ENCODE measurements at places on chromosomes 3 and 15. TPM values are rescaled to one million over a fixed set of nuclear protein-coding genes. Genes with fewer than 3 reads are reported as not detected.

The PCOLCE2 gene
- 2.6 TPM for total RNA-seq

The HCN4 gene
- 0.28 TPM for total RNA-seq

The CTXND1 gene
- 0.42 TPM for total RNA-seq

The LOXL1 gene
- 2.0 TPM for total RNA-seq

The AGBL1 gene
- 0.22 TPM for total RNA-seq

The CYP1A2 gene
- not detected for total RNA-seq

The TEX9 gene
- total RNA-seq, result 7.6 TPM

The TMEM158 gene
- total RNA-seq, result 10.0 TPM

The CORO2B gene
- total RNA-seq, result 0.67 TPM

The FANCD2OS gene
- total RNA-seq, result not detected

The CD276 gene
- total RNA-seq, result 41.6 TPM

The SHF gene
- 8.3 TPM for total RNA-seq

The OIP5 gene
- total RNA-seq, result 4.5 TPM

The TMEM44 gene
- 46.1 TPM for total RNA-seq

The PLEKHO2 gene
- 4.6 TPM for total RNA-seq

The LARP6 gene
- total RNA-seq, result 1.5 TPM

The GRM2 gene
- not detected for total RNA-seq

The NANOGP8 gene
- 0.34 TPM for total RNA-seq

The PIGZ gene
- 129 TPM for total RNA-seq

The LRRC57 gene
- 27.4 TPM for total RNA-seq

The C3orf20 gene
- total RNA-seq, result 0.21 TPM

The CPEB1 gene
- 0.58 TPM for total RNA-seq

The ZNF774 gene
- 21.2 TPM for total RNA-seq

The CP gene
- total RNA-seq, result 6.1 TPM

The CCRL2 gene
- total RNA-seq, result 19.4 TPM

The ZNF80 gene
- not detected for total RNA-seq

The CCR2 gene
- 3.7 TPM for total RNA-seq

The SKOR1 gene
- total RNA-seq, result 0.49 TPM

The CACNA1D gene
- 20.6 TPM for total RNA-seq

The HRH1 gene
- total RNA-seq, result 7.9 TPM

The GLT8D1 gene
- 27.8 TPM for total RNA-seq

The HRG gene
- not detected for total RNA-seq

The REC114 gene
- total RNA-seq, result not detected

The FSIP1 gene
- 8.6 TPM for total RNA-seq

The SYNPR gene
- 0.15 TPM for total RNA-seq

The DNAH1 gene
- 14.1 TPM for total RNA-seq

The METTL6 gene
- 6.3 TPM for total RNA-seq

The CNTN6 gene
- not detected for total RNA-seq

The GORASP1 gene
- 106 TPM for total RNA-seq

The CHST14 gene
- total RNA-seq, result 2.5 TPM

The CSPG5 gene
- total RNA-seq, result 0.47 TPM

The SFMBT1 gene
- total RNA-seq, result 18.8 TPM

The BNC1 gene
- total RNA-seq, result not detected

The ANKRD34C gene
- not detected for total RNA-seq

The CX3CR1 gene
- 0.59 TPM for total RNA-seq

The GOLGA6L7 gene
- total RNA-seq, result not detected

Measured in left colon (tissue), 2 donors.